ENCODE measurements at places on chromosomes 1 and 21.

- H3K27me3 ChIP-seq = no peaks in the 10 kb centered on the region
- no peaks in the 10 kb centered on the region for H3K36me3 ChIP-seq
- no peak overlapping the region for H3K27ac ChIP-seq
- no peak for DNase-seq
These were observed 546 bp downstream of the POU2F1 start for GRCh38 chr1:167221126-167221737.

DNA sequence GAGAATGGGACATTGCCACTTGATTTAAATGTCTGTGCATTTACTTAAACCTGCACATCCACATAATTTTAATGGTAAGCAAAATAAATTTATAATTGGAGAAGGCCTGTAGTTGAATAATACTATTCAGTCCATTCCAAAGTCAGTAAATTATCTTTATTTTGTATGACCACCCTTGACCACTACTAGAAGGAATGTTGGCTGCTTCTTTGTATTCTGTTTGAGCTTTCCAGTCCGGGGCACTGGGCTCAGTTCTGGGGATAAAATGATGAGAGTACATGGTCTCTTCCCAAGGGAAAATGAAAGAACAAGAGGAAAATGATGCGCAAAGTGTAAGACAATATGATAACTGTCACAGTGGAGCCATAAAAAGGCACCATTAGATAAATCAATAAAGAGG is 98.9 kb downstream of the CRB1 start:
- H3K36me3 ChIP-seq = no peaks in the 10 kb centered on the region
- no peaks in the 10 kb centered on the region for H3K27me3 ChIP-seq
- H3K4me3 ChIP-seq = no peak overlapping the region
- no peak for DNase-seq
- H3K4me1 ChIP-seq = no peaks in the 10 kb centered on the region
- H3K27ac ChIP-seq = no peak overlapping the region

GRCh38 chr1:178397678-178398077 is 99.1 kb downstream of the CLEC20A start:
- DNase-seq = no peak
- no peak overlapping the region for H3K4me3 ChIP-seq
- no peaks in the 10 kb centered on the region for H3K27me3 ChIP-seq
- peaks cover 3% of the 10 kb centered on the region for H3K4me1 ChIP-seq

- H3K27me3 ChIP-seq = no peaks in the 10 kb centered on the region
- H3K36me3 ChIP-seq = no peaks in the 10 kb centered on the region
- no peak overlapping the region for H3K4me3 ChIP-seq
- DNase-seq = peak; percentile 33
These were observed 46.6 kb downstream of the TTC3 start for GRCh38 chr21:37119421-37120218.

GRCh38 chr1:160358073-160358472 is 8.8 kb upstream of the NHLH1 start:
- no peaks in the 10 kb centered on the region for H3K4me1 ChIP-seq
- H3K4me3 ChIP-seq = no peak overlapping the region
- DNase-seq = no peak

DNA sequence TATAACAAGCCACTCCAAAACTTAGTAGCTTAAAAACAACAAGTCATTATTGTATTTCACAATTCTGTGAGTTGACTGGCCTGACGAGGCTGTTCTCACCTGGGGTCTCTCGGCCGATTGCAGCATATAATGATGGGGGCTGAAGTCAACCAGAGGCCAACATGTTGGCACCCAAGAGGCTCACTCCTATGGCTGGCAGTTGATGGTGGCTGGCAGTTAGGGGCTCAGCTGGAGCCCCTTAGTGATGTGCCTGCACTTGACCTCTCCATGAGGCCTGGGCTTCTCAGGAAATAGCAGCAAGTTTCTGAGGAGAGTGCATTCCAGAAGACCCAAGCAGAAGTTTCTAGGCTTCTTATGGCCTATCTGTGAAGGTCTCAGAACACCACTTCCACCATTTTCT is 459.4 kb downstream of the NPHP4 start:
- no peaks in the 10 kb centered on the region for H3K36me3 ChIP-seq
- H3K27me3 ChIP-seq = no peaks in the 10 kb centered on the region
- DNase-seq = no peak
- no peak overlapping the region for H3K4me3 ChIP-seq

- H3K36me3 ChIP-seq = no peaks in the 10 kb centered on the region
- no peaks in the 10 kb centered on the region for H3K4me1 ChIP-seq
- H3K27me3 ChIP-seq = no peaks in the 10 kb centered on the region
- no peak overlapping the region for H3K27ac ChIP-seq
These were observed 17.0 kb upstream of the LRRC8C start for GRCh38 chr1:89615676-89616598.

DNA sequence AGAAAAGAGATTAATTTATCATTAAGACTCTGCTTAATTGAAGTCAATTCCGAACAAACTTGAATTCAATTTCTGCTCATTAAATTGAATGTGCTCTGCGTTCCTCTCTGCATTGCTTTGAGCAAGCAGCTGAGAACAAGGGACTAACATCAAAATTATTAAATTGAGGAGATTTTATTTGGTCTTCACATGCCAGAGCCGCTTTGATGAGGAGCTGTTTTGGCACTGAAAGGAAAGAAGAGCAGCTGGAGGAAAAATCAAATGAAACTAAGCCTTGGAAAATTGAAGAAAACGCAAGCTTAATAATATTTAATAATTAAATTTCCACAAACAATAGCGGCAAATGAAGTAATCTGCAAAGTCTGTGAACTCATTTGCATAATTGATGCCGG is 222.0 kb upstream of the PKN2 start:
- H3K27me3 ChIP-seq = no peaks in the 10 kb centered on the region
- no peak overlapping the region for H3K27ac ChIP-seq
- 0 out of 2 replicates have a peak, but pooled peaks cover 2% of the 10 kb centered on the region for H3K4me1 ChIP-seq
- no peaks in the 10 kb centered on the region for H3K36me3 ChIP-seq

DNA sequence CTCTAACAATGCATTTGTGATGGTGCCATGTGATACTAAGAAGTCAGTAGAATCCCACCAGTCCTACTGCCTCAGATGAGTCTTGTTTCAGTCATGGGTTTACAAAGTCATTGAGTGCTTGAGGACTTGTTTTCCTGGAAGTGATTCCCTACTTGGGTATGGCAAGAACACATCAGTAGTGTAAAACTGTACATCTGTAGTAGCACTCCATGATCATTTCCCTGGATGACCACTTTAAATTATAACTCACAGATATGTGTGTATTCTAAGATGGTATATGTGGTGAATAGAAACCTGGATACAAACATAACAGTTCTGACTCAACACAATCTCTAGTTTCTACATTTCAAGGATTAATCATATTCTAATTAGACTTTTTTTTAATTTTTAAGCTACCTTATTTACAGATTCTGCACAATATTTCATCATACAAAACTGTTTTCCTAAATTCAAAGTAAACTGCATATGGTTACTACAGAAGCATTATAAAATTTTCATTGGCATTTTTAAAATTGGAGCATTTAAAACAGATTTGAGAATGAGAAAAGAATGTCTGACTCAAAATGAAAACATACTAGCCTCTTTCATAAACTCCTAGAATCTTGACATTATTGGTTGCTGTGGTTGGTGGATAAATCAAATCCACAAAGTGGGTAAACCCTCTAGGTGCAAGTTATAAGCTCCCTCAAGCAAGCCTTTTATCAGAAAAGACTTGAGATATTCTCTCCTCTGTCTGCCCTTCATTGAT is 6.8 kb upstream of the PSMG1 start:
- DNase-seq = no peak
- no peaks in the 10 kb centered on the region for H3K36me3 ChIP-seq
- H3K4me1 ChIP-seq = no peaks in the 10 kb centered on the region
- H3K27ac ChIP-seq = no peak overlapping the region

- no peak overlapping the region for H3K27ac ChIP-seq
- peaks cover 13% of the 10 kb centered on the region for H3K36me3 ChIP-seq
- H3K27me3 ChIP-seq = no peaks in the 10 kb centered on the region
- H3K4me1 ChIP-seq = no peaks in the 10 kb centered on the region
- no peak overlapping the region for H3K4me3 ChIP-seq
These were observed 5.9 kb downstream of the COX20 start for GRCh38 chr1:244841273-244841927.

DNA sequence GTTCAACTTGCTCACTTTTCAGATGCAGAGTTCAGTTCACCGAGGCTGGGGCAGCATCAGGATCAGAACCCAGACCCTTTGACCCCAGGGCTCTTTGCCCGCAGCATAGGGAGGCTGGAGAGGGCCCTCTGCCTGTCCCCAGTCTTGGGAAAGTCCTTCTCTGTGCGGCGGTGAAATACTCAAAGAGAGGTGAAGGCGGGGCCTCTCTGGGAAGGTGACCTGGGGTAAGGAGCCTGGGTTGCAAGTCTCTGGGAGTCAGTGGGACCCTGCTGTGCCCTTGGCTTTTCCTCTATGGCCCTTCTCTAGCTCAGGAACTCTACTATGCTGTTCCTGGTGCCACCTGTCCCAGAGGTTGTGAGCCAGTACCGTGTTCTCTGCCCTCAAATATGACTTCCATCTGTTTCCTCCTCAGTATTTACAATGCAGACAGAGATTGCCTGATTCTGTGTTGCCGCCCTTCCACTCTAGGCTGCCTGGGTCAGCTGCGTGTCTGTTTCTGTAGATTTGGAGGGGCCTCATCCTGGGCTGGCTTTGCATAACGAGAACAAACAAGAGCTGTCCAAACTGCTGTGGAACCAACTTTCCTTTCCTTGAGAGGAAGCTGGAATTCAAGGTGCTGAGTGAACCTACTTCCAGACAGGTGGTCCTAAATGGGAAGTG is 18.7 kb upstream of the ZBTB21 start:
- H3K4me3 ChIP-seq = no peak overlapping the region
- H3K27ac ChIP-seq = no peak overlapping the region
- peaks cover 2% of the 10 kb centered on the region for H3K36me3 ChIP-seq
- H3K4me1 ChIP-seq = peaks cover 2% of the 10 kb centered on the region
- DNase-seq = no peak

DNA sequence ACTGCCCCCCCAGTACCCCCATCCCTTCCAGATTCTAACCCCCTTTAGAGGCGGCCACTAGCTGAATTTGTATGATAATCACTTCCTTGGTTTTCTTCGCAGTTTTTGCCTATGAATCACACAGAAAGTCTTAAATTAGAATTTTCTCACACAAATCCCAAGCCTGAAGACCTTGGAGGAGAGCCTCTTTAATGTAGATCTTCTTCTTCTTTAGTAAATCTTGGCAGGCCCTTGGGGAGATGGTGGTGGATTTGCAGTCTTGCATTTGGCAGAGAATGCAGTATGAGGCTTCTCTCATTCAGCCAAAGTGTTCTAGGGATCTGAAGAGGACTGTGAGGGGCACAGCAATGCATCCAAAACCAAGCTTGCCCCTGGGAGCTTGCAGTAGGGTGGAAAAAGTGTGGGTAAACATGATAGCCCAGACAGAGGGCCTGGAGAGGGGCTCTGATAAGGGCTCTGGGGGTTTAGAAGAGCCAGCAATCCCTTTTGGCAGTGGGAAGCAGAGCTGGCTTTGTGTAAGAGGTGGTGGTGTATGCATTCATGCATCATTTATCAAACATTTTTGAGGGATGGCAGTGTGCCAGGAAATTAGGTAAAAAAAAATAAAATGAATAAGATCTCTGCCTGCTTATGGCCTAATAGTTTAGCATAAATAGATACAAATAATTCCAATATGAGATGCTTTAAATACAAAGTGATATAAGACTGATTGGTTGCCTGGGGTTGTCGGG is 7.7 kb upstream of the CDC42 start:
- no peak overlapping the region for H3K4me3 ChIP-seq
- H3K27ac ChIP-seq = no peak overlapping the region
- no peak for DNase-seq
